Daoy (cell line): ENCODE measurements at places on chromosomes 1 and 21.
A peak's percentile ranks its signal among the peaks of the same experiment; 100 is the strongest.

- DNase-seq, result no peak
Observed at GRCh38 chr1:118744420-118744819, 243.7 kb downstream of the TBX15 start.

- no peak for DNase-seq
Observed at GRCh38 chr1:16903458-16903796, 7.6 kb downstream of the RNU1-2 start.

GRCh38 chr1:211511947-211512346, 20.0 kb upstream of the RD3 start:
- DNase-seq, result peak; percentile 92

DNA sequence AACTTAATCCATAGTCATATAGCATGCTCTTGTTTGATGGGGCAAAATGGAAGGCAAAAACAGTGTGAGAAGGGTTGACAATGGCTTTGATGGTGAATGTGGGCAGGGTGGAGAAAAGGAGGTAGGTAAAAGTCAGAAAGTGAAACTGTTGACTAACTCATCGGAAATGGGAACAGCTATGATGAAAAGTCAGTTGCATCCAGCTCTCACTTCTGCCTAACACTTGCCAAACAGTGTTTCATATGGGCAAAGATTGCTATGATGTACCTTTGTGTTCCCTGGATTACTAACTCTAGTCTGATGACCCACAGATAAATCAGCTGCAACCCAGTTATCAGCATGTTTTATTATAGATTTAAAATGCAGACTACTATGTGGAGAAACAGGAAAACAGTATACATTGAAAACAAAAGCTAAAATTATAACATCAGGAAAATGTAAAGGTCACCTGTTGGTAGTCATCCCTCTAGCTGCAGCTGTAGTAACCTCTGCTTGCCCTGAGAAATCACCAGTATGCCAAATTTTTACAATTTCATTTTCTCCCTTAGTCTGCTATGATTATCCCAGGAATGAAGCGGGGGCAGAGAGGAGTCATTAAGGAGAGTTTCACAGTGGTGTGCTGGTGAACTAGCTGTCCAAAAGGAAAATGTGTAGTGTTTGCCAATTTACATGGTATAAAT, 11.7 kb downstream of the TNFSF18 start:
- no peak for DNase-seq

GRCh38 chr1:188949701-188950100, 1528.0 kb downstream of the BRINP3 start:
- DNase-seq, result no peak

DNA sequence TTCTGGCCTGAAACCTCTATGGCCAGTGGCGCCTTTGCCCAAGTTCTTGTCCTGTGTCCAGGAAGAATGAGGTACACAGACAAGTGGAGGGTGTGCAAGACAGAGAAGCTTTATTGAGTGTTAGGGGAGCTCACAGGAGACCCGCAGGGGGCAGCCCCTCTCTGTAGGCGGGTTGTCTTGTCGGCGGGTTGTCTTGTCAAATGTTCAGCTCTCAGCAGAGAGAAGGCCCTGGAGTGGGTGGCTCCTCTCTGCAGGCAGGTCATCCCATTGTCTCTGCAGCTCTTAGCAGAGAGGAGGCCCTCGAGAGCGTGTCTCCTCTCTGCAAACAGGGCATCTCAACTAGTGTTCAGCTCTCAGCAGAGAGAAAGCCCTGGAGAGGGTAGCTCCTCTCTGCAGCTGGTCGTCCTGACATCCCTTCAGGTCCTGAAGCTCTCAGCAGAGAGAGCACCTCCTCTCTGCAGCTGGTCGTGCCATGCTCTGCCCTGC, 11.0 kb downstream of the COL6A2 start:
- no peak for DNase-seq

- DNase-seq, result peak; percentile 25
Observed at GRCh38 chr1:240189386-240189989, 97.8 kb downstream of the FMN2 start.

- no peak for DNase-seq
Observed at GRCh38 chr1:39462074-39462473, 29.4 kb upstream of the BMP8A start.

- no peak for DNase-seq
Observed at GRCh38 chr1:209208648-209209047, 374.9 kb upstream of the CAMK1G start.

- DNase-seq, result peak; percentile 40
Observed at GRCh38 chr21:35528116-35529042, 479.3 kb upstream of the RUNX1 start.

DNA sequence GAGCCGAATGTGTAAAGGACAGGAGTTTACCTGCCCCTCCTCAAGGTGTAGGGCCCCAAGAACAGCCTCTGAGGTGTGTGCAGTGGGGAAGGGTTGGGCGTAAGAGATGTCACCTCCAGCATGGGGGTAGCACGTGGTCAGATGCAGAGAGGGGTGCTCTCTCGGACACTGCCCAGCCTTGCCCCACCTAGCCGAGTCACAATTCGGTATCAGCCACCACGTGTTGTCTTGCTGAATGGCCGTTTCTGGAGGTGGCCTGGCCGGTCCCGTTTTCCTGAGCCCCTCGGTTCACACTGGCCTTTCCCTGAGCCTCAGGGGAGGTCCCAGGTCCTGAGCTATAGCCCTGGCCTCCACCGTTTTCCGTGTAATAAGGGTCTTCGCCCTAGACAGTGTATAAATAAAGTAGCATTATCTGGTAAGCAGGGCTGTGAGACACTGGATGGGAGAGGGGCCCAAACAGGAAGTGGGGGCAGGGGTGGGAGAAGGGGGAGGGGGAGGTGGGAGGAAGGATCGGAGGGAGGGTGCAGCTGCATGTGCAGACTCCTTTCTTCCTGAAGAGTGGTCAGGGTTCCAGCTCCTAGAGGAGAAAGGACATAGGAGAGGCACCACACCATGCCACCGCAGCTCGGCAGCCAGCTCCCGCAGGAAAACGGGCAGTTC, 23.3 kb downstream of the CD34 start:
- DNase-seq, result no peak

DNA sequence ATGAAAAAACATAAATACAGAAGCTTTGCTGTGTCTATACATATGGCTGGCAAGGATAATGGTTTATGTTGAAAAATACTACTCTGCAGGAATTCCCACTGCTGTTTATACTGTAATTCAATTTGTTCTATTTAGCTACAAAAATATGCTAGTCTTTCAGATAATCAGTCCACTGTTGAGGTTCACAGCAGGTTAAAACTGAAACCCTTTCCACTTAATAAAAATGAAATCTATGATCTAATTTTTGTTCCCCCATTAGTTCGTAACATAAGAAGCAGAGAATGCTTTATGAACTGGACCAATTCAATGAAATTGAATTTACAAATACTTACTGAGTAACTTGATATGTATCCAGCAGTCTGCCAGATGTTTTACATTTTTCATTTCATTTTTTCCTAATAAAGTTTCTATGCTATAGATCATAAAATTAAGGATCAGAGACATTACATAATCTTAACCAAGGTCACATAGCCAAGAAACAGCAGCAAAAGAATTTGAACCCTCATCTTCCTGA, 360.1 kb upstream of the BEND5 start:
- no peak for DNase-seq

DNA sequence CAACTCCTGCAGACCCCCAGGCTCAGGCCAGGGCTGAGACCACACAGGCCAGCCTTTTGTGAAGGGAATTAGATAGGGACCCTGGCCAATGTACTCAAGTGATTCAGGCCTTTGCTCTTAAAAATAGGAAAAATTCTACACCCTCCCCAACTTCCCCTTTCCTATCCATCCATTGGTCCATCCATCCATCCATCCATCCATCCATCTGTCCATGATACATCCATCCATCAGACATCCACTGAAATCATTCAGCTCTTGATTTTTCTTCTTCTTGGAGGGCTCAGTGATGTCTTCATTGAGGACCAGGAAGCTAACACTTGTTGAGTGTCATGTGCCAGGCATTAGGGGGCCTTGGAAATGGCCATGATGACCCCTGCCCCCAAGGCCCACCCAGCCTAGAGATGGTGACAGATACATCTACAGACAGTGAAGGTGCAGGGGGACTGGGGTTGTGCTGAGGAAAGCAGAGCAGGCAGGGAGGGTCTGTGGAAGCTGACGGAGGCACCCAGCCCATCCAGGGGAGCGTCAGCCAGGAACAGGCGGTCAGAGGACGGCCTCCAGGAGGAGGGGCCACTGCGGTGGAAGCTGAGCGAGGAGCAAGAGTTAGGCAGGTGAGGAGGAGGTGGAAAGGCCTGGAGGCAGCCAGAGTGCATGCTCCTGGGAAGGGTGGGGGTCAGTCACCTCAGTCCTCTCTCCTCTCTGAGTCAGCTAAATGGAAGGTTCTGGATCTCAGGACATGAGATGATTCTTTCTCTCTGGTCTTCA, 81.9 kb downstream of the EPHB2 start:
- DNase-seq, result no peak

GRCh38 chr1:190688096-190688495, 210.4 kb upstream of the BRINP3 start:
- no peak for DNase-seq

GRCh38 chr1:116122955-116123757, 12.0 kb downstream of the MAB21L3 start:
- peak; percentile 92 for DNase-seq

GRCh38 chr1:21293537-21294265, 3.4 kb upstream of the ECE1 start:
- no peak for DNase-seq

- DNase-seq, result no peak
Observed at GRCh38 chr21:34668803-34669148, at the start of gene CLIC6. CLIC6 (plus strand) TSS chr21:34668994; CDS start chr21:34669389, 395 bp downstream.

DNA sequence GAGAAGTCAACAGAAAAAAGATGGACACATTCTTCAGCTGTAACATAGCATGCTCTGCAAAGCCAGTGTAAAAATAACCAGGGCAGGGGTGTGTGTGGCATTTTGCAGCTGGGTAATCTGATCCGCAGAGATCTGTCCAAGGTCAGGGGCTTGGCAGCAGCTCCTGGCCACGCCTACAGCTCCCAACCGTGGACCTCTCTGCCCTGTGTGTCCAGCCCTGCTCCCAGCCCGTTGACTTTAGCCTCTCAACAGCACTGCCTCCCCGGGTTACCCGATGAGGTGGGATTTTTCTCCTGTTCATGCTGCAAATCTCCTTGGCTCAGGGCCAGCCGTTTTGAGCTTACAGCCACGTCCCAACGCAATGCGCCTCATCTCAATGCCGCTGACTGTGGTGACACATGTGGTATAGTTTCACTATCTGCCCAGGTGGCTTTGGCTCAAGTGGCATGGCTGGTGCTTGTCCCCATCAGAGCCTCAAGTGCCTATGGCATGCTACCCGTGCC, 68.1 kb downstream of the VWA5B1 start:
- peak; percentile 54 for DNase-seq

GRCh38 chr1:1683104-1683905, 9.3 kb downstream of the SLC35E2B start:
- DNase-seq, result no peak

DNA sequence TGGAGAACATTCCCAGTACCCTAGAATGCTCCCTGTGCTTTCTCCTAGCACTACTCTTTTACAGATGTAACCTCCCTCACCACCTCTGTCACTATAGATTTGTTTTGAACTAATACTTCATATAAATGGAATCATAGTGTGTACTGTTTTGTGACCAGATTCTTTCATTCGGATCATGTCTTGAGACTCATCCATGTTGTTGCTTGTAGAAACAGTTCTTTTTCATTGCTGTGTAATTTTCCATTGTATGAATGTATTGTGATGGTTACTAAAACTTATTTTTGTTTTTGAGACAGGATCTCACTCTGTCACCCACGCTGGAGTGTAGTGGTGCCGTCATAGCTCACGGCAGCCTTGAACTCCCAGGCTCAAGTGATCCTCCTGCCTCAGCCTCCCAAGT, 2.7 kb downstream of the MAST2 start:
- no peak for DNase-seq

GRCh38 chr1:32924881-32925344, 23.7 kb upstream of the TMEM54 start:
- DNase-seq, result no peak

DNA sequence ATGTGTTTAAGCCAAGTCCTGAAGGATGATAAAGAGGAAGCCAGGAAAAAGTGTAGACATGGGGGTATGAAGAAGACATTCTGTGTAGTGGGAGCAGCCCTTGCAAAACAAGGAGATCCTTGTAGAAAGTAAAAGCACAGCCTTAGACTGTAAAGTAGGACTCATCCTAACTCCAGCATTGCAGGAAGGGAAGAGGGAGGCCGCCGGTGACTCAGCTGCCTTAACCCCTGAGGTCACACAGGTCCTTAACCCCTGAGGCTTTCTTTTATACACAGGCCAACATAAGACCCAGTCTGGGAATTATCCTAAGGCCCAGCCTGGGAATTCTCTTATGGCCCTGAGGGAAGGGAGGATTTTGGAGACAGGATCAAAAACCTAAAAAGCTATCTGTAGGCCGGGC, 18.0 kb downstream of the PGM1 start:
- peak; percentile 13 for DNase-seq

GRCh38 chr1:24266398-24266941, 52.7 kb upstream of the GRHL3 start:
- peak; percentile 98 for DNase-seq

- DNase-seq, result peak; percentile 83
Observed at GRCh38 chr1:209354111-209354839, 229.2 kb upstream of the CAMK1G start.

GRCh38 chr1:19547814-19548213, 62.5 kb upstream of the CAPZB start:
- DNase-seq, result no peak

DNA sequence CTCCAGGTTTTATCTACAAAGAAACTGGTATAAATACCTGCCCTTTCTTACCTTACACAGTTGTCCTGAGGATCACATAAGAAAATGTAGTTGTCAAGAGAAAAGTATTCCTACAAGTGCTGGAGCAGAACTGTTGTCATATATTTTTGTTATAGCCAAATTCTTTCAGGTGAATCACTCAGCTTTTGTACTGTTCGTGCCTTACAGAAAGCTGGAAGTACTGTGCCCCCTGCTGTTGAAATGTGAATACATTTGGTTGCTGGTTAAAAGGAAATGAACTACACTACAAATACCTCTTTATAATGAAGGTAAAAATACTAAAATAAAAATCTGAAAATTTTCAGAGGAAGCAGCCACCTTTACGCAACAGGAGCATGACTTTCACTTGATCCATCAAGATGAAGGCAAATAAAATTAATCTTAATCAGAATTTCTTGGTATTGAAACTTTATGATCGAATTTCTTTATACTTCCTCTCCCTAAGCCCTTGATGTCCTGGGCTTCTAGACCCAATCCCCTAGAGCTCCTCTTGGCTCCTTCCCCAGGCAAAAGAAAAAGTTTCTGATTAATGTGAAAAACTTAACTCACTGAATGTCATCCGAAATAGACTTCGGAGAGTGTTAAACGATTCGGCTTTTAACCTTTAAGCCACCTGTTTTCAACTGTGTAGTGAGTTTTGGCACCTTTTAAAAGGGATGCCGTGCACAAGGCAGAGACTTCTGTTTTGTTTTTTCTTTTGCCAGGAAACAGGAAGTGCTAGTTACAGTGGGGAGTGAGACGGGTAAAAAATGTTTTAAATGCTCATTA, 12.5 kb downstream of the CHML start:
- DNase-seq, result peak; percentile 69
